ENCODE measurements at places on chromosomes 11 and 22. TPM values are rescaled to one million over a fixed set of nuclear protein-coding genes. Genes with fewer than 3 reads are reported as not detected.

DNA sequence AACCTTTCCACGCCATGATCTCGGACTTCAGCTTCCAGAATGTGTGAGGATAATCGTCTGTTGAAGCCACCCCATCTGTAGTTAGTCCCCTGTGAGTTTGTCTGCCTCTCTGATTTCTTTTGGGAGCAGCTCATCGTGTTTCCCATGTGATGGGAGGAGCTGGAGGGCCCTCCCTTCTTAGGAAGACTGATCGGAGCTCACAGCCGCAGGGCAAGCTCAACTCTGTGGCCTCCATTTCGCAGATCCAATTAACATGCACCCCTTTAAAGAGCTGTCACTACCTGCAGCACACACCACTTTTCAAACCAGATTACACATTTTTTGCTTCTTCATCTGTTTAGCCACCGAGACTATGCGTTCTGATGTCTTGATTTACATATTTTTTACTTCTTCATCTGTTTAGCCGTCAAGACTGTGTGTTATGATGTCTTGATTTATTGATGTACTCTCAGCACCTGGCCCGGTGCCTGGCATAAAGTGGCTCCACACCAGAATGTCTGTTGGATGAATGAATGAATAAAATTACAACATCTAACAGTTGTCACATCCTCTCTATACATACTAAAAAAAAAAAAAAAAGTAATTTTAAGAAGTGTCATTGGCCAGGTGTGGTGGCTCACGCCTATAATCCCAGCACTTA, 14.9 kb upstream of the PPFIA1 start:
- DNase-seq = no peak
- H3K36me3 ChIP-seq = no peaks in the 10 kb centered on the region
- no peaks in the 10 kb centered on the region for H3K27me3 ChIP-seq
- no peak overlapping the region for H3K4me3 ChIP-seq
- no peaks in the 10 kb centered on the region for H3K4me1 ChIP-seq

The CHRM1 gene
- total RNA-seq = not detected

DNA sequence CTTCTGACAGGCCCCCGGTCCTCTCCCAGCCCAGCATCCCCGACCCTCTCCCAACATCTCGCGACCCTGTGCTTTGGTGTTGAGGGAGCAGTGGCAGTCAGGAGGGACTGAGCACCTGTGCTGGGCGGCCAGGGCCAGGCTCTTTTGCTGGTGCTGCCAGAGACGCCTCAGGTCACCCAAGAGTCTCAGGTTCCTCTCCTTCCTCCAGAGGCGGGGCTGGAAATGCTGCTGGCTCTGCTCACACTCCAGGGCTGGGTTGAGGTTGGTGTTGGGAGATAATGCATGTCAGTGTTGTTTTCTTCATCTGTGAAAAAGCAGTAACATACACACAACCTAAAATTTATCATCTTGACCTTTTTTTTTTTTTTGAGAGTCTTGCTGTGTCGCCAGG, 1.2 kb upstream of the IGLL1 start:
- H3K4me3 ChIP-seq = no peak overlapping the region
- H3K36me3 ChIP-seq = no peaks in the 10 kb centered on the region
- DNase-seq = peak; percentile 40
- H3K4me1 ChIP-seq = no peaks in the 10 kb centered on the region

The NXPE4 gene
- total RNA-seq = not detected

The KRTAP5-7 gene
- not detected for total RNA-seq

- H3K4me1 ChIP-seq = no peaks in the 10 kb centered on the region
- no peaks in the 10 kb centered on the region for H3K27me3 ChIP-seq
- no peak overlapping the region for H3K27ac ChIP-seq
- no peak overlapping the region for H3K4me3 ChIP-seq
- no peaks in the 10 kb centered on the region for H3K36me3 ChIP-seq
- DNase-seq = no peak
These were observed 6.0 kb upstream of the OR10D3 start for GRCh38 chr11:124176925-124177715.

DNA sequence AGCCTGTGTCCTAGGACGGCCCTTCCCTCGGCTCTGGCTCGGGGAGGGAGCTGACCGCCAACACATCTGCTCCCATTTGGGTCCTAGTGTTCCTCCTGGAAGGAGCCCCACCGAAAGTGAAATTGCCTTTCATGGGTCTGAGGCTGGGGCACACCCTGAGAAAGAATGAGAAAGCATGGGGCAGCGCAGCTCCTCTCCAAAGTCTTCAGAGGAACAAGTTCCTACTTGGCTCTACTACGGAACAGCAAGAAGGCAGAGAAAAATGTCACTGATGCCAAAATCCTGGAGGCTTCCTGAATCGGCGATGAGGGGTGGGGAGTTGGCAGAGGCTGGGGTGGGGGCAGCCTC, 41.5 kb upstream of the MYEOV start:
- H3K4me3 ChIP-seq = no peak overlapping the region
- peaks cover 8% of the 10 kb centered on the region for H3K4me1 ChIP-seq
- H3K36me3 ChIP-seq = no peaks in the 10 kb centered on the region
- H3K27ac ChIP-seq = no peak overlapping the region
- DNase-seq = no peak
- H3K27me3 ChIP-seq = no peaks in the 10 kb centered on the region

GRCh38 chr11:128868841-128869671, 2.0 kb upstream of the KCNJ1 start:
- H3K27ac ChIP-seq = no peak overlapping the region
- H3K4me3 ChIP-seq = no peak overlapping the region
- no peak for DNase-seq

- H3K36me3 ChIP-seq = no peaks in the 10 kb centered on the region
- no peak overlapping the region for H3K4me3 ChIP-seq
- no peaks in the 10 kb centered on the region for H3K4me1 ChIP-seq
- no peak for DNase-seq
- no peaks in the 10 kb centered on the region for H3K27me3 ChIP-seq
- H3K27ac ChIP-seq = no peak overlapping the region
These were observed 58.3 kb upstream of the SORL1 start for GRCh38 chr11:121393855-121394254.

The ADM2 gene
- not detected for total RNA-seq

GRCh38 chr11:46760429-46761128, 41.6 kb downstream of the F2 start:
- H3K36me3 ChIP-seq = peaks cover 99% of the 10 kb centered on the region
- no peaks in the 10 kb centered on the region for H3K4me1 ChIP-seq
- no peak overlapping the region for H3K4me3 ChIP-seq

The PIH1D2 gene
- 1.7 TPM for total RNA-seq

- H3K36me3 ChIP-seq = no peaks in the 10 kb centered on the region
- no peak overlapping the region for H3K27ac ChIP-seq
- no peaks in the 10 kb centered on the region for H3K27me3 ChIP-seq
These were observed 23.9 kb upstream of the TSPAN18 start for GRCh38 chr11:44702889-44703288.

All from heart left ventricle (tissue), 16 donors.